ENCODE measurements at places on chromosomes 2 and 18. TPM values are rescaled to one million over a fixed set of nuclear protein-coding genes. Genes with fewer than 3 reads are reported as not detected.

DNA sequence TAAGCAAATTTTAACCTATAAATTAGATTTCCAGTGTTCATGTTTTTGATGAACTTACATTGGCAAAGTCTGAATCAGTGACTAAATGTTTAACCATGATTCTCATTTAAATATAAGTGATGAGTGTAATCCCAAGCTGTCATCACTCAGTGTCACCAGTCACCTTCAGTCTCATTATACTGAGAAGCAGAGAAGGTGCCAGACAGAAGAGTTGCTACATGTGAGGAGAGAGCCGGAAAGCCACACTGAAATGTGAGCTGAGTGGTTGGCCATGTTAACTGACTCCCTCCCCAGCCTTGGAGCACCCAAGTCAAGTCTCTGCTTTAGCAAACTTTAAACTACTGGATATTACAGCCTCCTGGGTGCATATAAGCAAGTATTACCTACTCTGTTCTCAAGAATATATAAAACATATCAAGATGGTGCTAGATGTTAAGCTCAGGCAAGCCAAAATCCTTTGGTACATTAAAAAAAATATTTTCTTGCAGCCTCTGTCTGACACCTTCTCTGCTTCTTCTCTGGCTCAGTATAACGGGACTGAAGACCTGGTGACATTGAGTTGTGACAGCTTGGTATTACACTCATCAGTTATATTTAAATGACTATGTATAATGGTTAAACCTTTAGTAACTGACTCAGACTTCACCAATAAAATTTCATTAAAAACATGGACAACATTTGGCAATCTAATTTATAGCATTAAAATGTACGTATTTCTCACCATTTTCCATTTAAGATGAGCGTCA lies 75.8 kb upstream of the MAP3K20 start:
- no peak overlapping the region for H3K4me3 ChIP-seq
- no peak overlapping the region for H3K27ac ChIP-seq
- H3K36me3 ChIP-seq, result no peaks in the 10 kb centered on the region
- DNase-seq, result no peak
- peaks cover 5% of the 10 kb centered on the region for H3K27me3 ChIP-seq
- no peaks in the 10 kb centered on the region for H3K4me1 ChIP-seq

DNA sequence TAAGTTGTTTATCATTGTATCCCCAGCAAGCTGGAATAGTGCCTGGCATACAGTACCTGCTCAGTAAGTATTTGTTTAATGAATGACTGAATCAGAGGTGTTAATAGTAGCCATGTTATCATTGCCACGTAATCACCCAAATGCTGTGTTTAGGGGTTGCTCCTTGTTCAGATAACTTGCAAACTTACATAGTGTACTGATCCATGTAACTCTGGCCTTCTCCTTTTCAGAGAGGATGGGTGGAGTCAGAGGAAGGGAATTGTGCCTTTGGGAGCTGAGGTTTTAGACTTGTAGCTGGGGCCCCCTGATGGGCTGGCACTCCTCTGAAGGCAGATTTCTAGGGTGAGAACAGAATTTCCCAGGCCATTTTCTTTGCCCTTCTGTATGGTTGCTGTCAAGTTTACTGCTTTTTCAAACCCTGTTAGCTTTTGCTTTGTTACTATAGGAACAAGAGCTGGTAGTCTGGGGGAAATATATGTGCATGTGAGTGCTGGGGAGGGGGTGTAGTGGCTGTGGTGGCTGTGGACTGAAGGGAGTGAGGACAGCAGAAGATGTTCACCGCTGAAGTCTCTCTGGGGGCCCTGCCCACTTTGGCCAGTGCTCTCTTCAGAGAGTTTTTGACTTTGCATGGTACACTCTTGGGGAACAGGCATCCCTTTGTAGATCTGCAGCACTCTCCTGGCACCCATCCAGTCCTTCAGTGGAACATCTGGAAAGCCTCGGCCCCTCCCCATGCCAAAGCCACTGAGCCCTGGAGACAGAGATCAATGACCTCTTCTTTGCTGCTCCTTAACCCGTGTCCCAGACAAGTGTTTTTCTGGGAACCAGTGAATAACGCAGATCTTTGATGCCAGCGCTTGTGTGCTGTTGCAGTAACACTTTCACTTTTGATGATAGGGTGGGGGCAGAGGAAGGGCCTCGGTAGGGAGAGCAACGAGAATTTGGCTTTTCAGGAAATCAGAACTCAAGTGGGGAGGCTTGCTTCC lies 209.0 kb downstream of the PRKCE start:
- H3K27me3 ChIP-seq, result no peaks in the 10 kb centered on the region
- peak overlapping the region; percentile 52 for H3K4me3 ChIP-seq
- no peaks in the 10 kb centered on the region for H3K36me3 ChIP-seq
- no peak overlapping the region for H3K27ac ChIP-seq

- H3K36me3 ChIP-seq, result no peaks in the 10 kb centered on the region
- H3K4me3 ChIP-seq, result no peak overlapping the region
- no peak for DNase-seq
- no peaks in the 10 kb centered on the region for H3K4me1 ChIP-seq
Observed at GRCh38 chr18:50004013-50004412, 190.7 kb upstream of the ACAA2 start.

DNA sequence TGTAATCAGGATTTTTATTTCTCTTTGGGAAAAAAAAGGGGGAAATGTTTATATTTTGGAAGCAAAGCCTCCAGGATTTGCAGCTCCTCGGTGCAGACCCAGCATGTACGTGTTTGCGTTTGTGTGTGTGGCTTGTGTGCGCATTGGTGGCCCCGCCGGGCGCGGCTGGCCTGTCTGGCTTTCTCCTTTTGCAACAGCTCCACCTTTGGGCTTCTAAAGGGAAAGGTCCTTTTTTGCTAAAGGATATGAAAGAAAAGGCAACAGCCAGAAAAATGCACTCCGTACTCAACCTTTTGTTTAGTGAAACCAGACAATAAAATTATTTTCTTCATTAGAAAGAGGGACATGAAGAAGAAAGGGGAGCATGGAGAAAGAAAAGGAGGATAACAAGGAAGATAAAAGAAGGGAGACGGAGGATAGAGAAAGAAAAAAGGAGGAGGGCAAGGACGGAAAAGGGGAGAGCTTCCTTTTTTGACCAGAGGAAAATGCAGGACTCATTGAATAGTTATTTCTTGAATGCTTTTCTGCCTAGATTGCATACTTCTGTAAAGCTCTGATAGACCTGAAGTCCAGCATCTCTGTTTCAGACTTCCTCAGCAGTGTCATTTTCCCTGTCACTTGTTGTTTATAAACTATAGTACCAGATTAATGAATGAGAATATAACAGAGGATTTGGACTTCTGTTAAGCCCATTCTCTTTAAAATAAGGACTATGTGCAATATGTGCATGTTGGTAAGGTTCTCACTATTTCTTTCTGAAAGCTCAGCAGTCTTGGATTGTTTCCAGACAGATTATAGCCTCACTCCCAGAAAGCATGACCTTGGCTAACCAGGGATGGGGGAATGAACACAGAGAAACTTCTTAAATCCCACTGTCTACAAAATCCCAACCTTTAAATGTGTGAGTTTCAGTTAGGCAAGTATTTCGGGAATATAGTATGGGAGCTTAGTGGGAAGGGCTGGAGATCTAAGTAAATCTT lies 563.1 kb upstream of the PIK3C3 start:
- H3K4me1 ChIP-seq, result no peaks in the 10 kb centered on the region
- H3K4me3 ChIP-seq, result no peak overlapping the region
- no peaks in the 10 kb centered on the region for H3K36me3 ChIP-seq
- H3K27ac ChIP-seq, result no peak overlapping the region
- DNase-seq, result no peak
- no peaks in the 10 kb centered on the region for H3K27me3 ChIP-seq

- peaks cover under 1% of the 10 kb centered on the region for H3K4me1 ChIP-seq
- no peaks in the 10 kb centered on the region for H3K27me3 ChIP-seq
- H3K4me3 ChIP-seq, result no peak overlapping the region
- no peak overlapping the region for H3K27ac ChIP-seq
Observed at GRCh38 chr2:218465987-218466633, 47.2 kb downstream of the VIL1 start.

UPP2 gene
- not detected for total RNA-seq

DNA sequence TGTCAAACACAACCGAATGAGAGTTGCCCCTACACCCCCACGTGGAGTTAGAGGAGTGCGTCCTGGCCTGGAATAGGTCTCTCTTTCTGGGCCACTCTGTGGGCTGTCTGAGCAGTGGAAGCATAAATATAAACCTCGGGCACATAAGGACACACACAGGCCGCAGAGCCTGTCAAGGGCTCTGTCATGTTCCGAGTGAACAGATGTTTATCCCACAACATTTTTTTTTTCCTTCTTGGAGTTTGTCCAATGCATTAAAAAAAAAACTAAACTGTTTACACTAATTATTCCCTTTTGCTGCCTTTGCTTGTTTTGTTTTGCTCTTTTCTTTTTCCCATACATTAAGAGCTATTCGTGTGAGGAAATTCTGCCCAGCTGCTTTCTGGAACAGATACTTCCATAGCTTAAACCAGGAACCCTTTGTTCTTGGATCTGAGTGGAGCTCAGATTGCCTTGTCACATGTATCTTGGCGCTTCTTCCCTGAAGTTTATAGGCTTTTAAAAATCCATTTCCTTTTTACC lies 228.3 kb upstream of the FOSL2 start:
- no peaks in the 10 kb centered on the region for H3K36me3 ChIP-seq
- H3K4me1 ChIP-seq, result no peaks in the 10 kb centered on the region
- no peak overlapping the region for H3K27ac ChIP-seq
- no peak for DNase-seq
- no peak overlapping the region for H3K4me3 ChIP-seq

DNA sequence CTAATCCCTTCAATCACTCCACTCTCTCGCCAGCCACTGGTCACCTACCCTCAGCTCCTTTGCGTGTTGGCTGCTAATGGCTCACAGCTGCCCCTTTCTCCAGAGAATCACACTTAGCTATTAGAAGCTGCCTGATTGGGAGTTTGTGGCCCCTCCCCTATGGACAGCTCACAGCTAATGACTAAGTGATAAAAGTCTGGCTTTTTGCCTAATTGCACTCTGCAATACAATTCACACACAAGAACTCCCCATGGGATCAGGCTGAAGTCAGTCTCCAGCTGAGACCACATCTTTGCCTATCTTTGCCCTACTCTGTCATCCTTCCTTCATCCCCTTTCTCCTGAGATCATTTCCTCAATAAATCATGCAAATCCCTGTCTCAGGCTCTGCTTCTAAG lies 701.9 kb upstream of the RAB6C start:
- no peaks in the 10 kb centered on the region for H3K36me3 ChIP-seq
- H3K4me1 ChIP-seq, result no peaks in the 10 kb centered on the region
- H3K27ac ChIP-seq, result no peak overlapping the region
- no peak for DNase-seq
- H3K27me3 ChIP-seq, result no peaks in the 10 kb centered on the region

DNA sequence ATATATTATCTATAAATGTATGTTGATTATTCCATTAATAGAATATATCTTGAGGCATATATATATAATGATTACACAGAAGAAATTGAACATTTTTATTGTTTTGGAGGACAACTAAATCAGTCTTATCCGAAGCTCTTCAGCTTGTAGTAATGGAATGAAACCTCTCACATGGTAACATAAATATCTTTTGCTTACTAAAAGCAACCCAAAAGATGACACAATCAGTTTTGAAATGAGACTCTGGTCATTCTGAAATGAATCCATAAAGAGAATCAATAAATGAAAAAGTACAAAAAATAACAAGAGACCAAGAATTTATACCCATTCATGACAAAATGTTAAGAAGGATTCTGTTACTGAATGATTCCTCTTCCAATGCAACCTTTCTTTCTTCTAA lies 110.2 kb downstream of the FIGN start:
- H3K27me3 ChIP-seq, result no peaks in the 10 kb centered on the region
- no peak overlapping the region for H3K27ac ChIP-seq
- no peaks in the 10 kb centered on the region for H3K36me3 ChIP-seq
- H3K4me3 ChIP-seq, result no peak overlapping the region

ETAA1 gene
- total RNA-seq, result 9.7 TPM

NLRC4 gene
- total RNA-seq, result not detected

RGPD8 gene
- 10.8 TPM for total RNA-seq

DNA sequence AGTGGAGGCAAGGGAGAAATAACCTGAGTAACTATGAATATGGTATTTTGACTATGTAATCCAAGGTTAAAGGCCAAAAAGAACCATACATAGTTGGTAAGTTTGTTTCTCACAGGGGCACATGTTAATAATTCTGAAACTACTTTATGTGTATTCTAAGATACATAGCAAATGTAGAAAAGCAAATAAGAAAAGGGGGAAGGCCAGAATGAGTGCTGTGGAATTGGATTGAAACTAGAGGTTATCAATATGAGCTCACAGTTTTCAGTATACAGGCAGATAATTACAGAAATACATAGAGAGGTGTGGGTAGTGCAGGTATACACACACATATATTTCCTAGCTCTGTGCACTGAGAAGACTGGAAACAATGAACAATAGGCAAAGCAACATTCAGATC lies 13.7 kb downstream of the INO80C start:
- H3K4me1 ChIP-seq, result no peaks in the 10 kb centered on the region

- H3K27ac ChIP-seq, result no peak overlapping the region
- H3K4me3 ChIP-seq, result no peak overlapping the region
- peaks cover 9% of the 10 kb centered on the region for H3K4me1 ChIP-seq
- H3K36me3 ChIP-seq, result no peaks in the 10 kb centered on the region
Observed at GRCh38 chr2:45960057-45960863, 308.8 kb downstream of the PRKCE start.

ANO7 gene
- 0.60 TPM for total RNA-seq

DNA sequence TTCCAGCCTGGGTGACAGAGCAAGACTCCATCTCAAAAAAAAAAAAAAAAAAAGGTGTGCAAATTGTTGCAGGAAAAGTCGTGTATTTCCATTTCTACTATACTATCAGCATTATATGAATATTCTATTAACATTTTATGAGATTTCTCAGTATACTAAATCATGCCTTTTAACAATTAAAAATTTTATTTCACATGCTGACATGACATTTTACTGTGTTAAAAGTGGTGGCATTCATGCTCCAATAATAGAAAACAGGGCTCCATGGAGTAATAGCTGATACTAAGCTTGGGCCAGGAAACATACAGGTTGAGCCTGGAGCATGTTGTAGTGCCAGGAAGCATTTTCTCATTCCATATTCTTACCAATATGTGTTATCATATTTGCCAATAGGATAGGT lies 141.4 kb downstream of the SPAG16 start:
- H3K27ac ChIP-seq, result no peak overlapping the region
- no peaks in the 10 kb centered on the region for H3K36me3 ChIP-seq
- DNase-seq, result no peak
- no peak overlapping the region for H3K4me3 ChIP-seq
- no peaks in the 10 kb centered on the region for H3K27me3 ChIP-seq

ELOA2 gene
- total RNA-seq, result not detected
